ENCODE measurements at places on chromosomes 7 and 10.

DNA sequence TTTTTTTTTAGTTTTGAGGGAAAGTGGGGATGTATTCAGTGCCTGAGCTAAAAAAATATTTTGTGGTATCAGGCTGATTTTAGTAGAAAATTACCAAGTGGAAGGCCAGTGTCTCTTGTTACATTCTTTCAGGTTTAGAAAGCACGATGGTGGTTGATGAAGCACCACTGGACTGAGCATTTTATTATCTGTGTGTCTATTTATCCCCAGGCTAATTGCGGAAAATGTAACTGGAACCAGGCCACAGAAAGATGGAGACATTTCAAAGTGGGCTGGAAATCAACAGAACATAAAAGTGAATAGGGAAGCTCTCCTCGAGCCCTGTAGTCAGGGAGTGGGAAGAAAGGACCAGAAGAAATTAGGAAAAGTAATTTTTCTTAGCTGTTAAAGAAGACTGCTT is 261.0 kb downstream of the STK31 start:
- no peak for DNase-seq

DNA sequence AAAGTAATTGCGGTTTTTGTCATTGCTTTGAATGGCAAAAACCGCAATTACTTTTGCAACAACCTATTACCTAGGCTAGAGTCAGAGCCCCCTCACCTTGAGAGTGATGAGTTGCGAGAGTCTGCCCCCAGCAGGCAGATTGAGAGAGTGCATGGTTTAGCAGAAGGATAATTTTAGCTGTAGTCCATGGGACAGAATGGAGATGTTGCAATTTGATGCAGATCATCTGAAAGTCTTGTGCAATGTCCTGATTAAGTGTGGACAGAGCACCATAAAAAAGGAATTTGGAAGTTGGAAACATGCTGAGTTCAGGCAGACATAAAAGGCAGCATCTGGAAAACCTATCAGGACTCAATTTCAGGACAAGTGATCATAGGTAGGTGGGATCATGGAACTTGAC is 48.7 kb downstream of the GPR141 start:
- no peak for DNase-seq

GRCh38 chr10:70112071-70112470 is 20.6 kb downstream of the AIFM2 start:
- DNase-seq: no peak

DNA sequence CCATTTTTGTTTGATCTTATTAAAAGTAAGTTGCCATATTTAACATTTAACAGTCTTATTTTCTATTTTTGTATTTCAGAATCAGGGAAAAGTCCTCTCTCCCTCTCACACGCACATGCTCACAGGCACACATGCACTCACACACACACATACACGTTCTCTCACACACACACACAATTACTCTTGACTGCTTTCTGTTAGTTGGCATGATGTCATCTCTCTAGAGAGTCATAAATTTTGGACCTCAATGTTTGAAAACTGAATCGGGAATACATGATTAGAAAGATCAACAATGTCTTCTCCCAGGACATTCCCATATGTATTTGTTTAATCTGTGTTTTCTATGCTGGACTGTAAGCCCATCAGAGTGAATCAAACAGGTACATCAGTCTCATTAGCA is 165.7 kb upstream of the AHR start:
- DNase-seq: no peak

- DNase-seq: no peak
These were observed 334.8 kb downstream of the WDR11 start for GRCh38 chr10:121185816-121186455.

GRCh38 chr10:70695241-70696030 is 23.1 kb downstream of the ADAMTS14 start:
- DNase-seq: no peak

DNA sequence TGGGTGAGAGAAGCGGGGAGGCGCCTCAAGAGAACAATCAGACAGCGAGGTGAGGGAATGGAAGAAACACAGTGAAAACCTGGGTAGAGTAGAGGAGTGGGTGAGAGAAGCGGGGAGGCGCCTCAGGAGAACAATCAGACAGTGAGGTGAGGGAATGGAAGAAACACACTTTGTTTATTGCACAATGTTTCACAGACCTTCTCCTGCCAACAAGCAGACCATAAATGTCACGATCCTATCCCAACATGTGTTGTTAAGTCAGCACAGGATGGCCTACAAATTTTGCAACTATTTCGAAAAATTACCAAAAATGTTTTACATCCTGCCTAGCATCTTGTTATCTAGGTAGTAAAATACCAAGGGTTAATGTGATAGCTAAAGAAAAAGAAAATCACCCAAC is 115.3 kb downstream of the JAZF1 start:
- DNase-seq: no peak

GRCh38 chr7:52091996-52092395 is 775.4 kb upstream of the COBL start:
- no peak for DNase-seq

DNA sequence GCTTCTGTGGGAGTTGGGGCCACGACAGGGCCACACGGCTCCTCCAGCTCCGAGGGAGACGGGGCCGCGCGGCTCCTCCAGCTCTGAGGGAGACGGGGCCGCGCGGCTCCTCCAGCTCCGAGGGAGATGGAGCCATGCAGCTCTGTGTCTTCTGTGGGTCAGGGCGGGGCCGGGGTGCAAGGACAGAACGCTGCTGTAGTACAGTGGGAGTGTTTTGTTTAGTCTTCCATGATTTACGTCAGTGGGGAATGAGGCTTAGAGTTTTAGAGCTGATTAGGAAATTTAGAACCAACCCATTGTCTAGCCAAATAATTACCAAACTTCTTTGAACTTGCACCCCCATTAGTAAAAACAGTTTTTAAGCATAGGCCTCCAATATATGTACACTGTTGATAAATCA is 32.9 kb upstream of the PRKAR1B start:
- DNase-seq: no peak
